ENCODE measurements at places on chromosomes 2 and 18.

DNA sequence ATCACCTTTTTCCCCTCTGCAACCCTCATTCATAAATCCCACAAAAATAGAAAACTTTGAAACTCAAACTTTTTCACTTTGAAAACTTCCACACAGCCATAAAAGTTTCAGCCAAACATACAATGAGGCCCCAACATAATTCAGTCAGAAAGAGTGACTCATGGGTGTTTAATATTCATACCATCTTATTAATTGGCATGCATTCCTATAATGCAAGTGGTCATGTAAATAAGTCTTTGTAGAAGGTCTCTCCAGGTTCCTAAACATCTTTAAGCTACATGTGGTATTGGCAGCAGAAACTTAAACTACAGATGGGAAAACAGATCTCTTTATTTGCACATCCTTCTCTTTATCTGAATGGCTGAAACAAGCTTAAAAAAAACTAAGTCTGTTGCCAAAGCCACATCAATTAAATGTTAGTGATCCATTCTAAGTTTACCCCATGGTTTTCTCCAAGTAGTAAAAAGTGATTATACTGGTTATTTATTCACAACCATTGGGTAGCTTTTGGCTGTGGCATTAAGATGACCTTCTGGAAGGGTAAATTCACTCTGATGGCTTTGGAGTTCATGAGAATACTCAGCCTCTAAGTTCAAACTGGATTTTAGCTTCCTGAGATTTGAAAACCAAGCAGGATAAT lies 70.2 kb upstream of the LYPD1 start:
- no peak for DNase-seq

DNA sequence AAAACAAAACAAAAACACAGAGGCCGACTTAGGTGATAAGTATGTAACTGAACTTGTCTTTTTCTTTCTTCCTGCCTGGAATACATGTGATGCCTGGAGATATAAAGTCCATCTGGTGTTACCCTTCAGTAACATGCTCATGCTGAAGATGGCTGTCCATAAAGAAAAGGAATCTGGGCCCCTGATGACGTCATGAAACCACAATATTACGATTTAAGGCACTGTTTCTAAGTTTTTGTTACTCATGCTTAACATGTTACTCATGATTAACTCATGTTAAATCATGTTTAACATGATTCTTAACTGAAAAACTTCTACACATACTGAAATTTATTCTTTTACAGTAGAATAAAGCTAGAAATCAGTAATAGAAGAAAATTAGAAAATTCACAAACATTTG lies 49.0 kb downstream of the STRADB start:
- DNase-seq = no peak

DNA sequence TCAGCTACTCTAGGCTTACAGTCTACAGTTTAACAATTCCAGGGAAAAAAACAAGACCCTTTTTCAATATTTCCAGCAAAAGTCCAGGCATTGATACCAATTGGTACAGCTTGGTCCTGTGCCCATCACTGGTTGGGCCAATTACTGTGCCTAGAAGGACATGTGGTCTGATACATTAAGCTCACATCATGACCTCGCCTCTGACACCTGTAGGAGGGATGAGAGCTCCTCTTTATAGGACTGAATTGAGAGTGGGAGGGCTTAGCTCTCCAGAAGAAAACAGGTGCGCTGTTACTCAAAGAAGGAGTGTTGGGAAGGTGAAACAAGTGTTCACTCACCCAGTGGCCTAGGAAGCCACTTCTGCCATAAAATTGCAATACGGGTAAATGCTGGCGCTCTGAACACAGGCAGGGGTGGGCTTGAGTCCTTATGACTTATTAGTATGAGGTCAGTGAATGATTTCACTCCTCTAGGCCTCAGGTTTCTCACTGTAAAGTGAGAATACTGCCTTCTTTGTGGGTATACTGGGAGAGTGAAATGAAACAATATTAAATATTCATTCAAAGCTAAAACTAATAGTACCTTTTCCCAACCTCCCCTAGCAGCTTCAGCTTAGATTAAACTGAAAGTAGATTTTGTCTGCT lies 49.7 kb downstream of the RABL2A start:
- no peak for DNase-seq

GRCh38 chr2:196952936-196953335 lies 26.4 kb upstream of the PGAP1 start:
- no peak for DNase-seq

DNA sequence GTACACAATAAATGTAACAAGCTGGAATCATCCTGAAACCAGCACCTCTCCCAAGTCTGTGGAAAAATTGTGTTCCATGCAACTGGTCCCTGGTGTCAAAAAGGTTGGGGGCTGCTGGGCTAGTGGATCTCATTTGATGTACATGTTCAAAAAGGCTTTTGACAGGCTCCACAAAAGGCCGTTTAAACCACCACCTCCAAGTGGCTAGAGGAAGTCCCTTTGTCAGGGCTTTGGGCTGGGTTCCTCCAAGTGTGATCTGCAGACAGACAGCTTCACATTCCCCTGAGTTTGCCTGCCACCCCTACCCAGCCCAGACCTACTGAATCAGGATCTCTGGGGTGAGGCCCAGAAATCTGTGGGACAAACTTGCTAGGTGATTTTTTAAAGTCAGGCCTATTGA lies 84.7 kb downstream of the TGFA start:
- no peak for DNase-seq

DNA sequence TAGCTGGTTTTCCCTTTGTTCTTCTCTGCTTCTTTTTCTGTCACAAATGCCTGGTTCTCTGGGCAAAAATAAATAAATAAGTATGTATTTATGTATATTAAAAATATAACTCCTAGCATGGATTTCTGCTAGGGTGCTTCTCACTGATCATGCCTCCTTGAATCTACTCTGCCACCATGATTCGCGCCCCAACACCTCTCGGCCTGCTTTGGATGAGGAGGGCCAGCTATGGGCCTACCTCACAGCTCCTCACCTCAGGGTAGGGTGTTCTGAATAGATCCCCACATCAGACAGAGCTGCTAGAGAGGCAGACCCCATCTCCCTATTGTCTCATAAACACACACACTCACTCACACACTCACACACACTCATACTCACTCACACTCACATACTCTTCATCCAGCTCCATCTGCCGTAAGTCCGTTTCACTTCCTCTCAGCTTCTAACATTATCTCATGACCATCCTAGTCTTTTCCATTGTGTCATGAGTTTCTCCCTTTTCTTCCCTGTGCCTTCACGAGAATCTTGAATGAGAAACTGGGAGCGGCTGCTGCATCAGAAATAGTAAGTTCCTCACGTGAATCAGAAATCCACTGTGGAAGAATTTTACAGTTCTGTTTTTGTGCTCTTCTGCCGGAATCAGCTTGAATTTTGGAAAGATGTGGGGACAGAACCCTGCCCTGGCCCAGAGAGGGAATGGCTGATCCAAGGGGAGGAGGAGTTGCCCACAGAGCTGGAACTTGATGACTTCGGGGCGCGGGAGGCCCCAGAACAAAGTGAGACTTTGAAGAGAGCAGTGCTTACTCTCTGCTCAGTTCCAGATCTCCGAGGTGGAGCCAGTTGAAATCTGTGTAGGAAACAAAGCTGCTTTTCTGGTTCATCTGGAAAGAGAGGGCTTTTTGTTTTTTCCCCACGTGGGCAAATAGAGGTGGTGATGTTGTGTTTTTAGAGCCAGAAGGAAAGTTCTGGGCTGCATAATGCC lies 20.9 kb downstream of the ANXA4 start:
- no peak for DNase-seq

DNA sequence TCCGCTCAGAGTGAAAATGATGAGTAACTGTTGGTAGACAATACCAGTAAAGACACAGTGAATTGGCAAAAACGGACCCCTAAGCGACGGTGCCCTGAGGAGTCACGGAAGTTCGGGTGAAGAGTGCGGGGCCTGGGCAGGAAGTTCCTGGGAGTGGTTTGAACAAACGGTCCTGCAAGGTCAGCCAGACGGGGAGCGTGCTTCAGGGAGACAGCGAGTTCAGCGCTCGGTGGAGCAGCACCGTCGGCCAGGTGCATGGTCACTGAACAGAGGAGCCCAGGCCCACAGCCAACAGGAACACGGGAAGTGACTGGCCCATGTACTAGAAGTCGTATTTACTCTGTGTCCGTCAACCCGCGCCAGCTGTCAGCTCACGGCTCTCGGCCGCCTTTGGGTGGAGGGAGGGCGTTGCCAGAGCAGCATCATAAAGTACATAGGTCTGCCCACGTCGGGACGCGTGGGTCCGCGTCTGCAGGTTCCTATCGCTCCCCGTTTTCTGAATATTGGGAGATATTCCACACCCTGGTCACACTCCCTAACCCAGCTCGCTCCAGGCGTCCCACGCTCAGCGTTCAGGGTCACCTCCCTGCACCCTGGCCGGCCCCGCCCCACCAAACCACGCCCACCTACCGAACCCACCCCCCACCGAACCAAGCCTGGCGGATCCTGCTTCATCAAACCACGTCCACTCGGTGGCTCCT lies 75.6 kb upstream of the UXS1 start:
- no peak for DNase-seq

GRCh38 chr2:162704496-162704895 lies 134.1 kb downstream of the KCNH7 start:
- no peak for DNase-seq

DNA sequence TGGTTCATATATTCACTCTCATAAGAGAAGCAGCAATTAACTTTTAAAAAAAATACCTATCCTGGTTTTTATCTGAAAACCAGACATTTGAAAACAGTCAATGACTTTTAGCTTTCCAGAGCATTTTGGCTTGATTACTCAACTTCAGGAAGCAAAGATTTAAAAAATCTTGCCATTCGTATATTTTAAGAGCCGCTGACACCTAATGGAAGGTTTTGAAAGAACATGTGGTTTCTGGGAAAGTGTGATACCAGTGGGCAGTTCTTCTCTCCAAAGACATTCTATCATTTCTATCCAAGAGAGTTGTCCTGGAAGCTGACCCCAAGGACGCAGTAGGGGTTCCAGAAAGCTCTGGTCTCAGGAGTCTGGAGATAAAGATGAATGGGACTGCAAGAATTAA lies 234.7 kb downstream of the TTC32 start:
- no peak for DNase-seq

- peak; percentile 10 for DNase-seq
Observed at GRCh38 chr18:9613550-9614400, 584 bp downstream of the PPP4R1 start.

DNA sequence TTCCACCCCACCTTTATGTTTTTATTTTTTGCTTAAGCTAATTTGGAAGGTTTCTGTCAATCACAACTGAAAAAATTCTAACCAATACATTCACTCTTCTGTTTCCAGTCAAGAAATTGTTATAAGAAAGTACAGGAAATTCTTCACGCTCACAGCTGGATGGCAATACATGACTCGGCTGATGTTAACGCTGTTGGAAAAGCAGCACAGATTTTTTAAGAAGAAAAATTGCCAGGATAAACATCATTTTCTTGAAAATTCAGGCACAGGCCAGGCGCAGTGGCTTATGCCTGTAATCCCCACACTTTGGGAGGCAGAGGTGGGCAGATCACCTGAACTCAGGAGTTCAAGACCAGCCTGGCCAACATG lies 46.1 kb downstream of the STPG4 start:
- no peak for DNase-seq

GRCh38 chr2:152242787-152243472 lies 67.4 kb upstream of the STAM2 start:
- no peak for DNase-seq

GRCh38 chr2:149184991-149185390 lies 145.4 kb upstream of the LYPD6 start:
- no peak for DNase-seq

DNA sequence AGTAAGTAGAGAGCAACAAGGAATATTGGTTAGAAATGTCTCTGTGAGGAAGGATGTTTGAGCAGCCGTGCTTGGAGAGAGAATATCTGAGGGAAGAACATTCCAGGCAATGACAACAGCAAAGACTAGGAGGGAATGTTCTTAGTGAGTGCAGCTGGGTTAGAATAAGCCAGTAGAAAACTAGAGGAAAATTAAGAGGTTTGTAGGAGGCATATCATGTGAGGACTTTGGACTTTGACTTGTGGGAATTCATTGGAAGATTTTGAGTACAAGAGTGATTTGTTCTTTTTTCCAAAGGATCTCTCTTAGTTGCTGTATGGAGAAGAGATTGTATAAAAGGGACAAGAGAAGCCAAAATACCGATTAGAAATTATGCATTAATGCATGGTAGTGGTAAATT lies 47.2 kb downstream of the PPM1B start:
- no peak for DNase-seq

DNA sequence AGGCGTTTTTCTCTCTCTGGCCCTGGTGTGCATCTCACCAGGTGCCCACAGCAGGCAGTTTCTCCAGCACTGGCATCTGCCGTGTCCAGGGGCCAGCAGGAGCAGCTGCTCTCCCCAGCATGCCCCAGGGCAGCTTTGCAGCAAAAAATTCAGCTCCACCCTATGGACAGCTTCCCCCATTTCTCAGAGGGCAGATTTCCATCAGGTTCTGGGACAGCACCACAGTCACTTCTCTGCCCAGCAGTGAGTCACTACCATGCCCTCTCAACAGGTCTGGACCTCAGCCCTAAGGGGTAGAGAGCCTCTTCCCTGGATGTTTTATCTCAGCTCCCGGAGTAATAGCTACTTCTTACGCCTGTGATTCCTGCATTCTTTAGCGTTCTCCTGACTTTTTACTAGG lies 170.2 kb upstream of the RAB12 start:
- DNase-seq = no peak

- no peak for DNase-seq
Observed at GRCh38 chr2:95670167-95670566, 78.4 kb downstream of the TRIM43 start.

- DNase-seq = no peak
Observed at GRCh38 chr2:189441709-189442074, 418 bp downstream of the WDR75 start.

GRCh38 chr2:216110620-216111019 lies 1.5 kb downstream of the XRCC5 start:
- DNase-seq = no peak

- no peak for DNase-seq
Observed at GRCh38 chr18:40612356-40612755, 1342.7 kb upstream of the PIK3C3 start.

DNA sequence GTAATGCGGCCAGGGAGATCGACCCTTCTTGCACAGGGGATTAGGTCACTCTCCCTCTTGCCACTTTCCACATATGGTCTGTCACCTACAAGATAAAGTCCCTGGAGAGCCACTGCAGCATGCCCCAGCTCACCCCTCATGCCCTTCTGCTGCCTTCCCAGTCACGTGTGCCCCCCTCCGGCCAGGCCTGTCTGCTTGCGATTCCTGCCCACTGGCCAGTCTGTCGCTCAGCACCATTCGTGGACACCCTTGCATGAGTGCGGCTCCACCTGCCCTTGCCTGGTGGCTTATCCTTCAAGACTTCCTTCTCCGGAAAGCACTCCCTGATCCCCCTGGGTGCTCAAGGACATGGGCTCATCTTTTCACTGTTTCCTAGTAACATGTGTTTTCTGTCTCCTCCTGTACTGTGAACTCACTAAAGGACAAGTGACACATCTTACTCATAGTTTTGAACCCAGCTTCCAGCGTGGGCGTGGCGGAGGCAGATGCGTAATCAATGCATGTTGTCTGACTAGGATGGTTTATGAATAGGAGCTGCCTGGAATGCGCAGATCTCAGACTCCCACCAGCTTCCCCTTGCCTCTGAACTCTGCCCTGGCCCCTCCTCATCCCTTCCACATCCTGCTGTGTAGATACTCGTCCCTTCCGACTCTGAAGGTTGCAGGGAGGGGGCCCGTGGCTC lies 7.8 kb upstream of the NT5DC4 start:
- DNase-seq = no peak

GRCh38 chr18:36309436-36310391 lies 12.2 kb downstream of the FHOD3 start:
- no peak for DNase-seq

All from stimulated activated CD8-positive, alpha-beta memory T cell treated with anti-CD3 and anti-CD28 coated beads, Interleukin-15, amount 100 ng/mL, for 24 hours (primary cell).